SK-N-DZ (cell line): ENCODE measurements at places on chromosomes 5 and 9.

- no peak for DNase-seq
These were observed 3.0 kb downstream of the ECSCR start for GRCh38 chr5:139459451-139459934.

GRCh38 chr9:72315089-72315509 is 49.9 kb downstream of the ZFAND5 start:
- no peak for DNase-seq

GRCh38 chr5:138068742-138069600 is 14.9 kb upstream of the WNT8A start:
- peak; percentile 63 for DNase-seq

GRCh38 chr5:65198456-65199120 is 283.1 kb downstream of the ADAMTS6 start:
- DNase-seq: no peak

GRCh38 chr9:128684325-128685199 is 4.5 kb upstream of the SET start:
- DNase-seq: peak; percentile 69

- DNase-seq: no peak
These were observed 18.1 kb downstream of the LPCAT1 start for GRCh38 chr5:1505506-1506241.

DNA sequence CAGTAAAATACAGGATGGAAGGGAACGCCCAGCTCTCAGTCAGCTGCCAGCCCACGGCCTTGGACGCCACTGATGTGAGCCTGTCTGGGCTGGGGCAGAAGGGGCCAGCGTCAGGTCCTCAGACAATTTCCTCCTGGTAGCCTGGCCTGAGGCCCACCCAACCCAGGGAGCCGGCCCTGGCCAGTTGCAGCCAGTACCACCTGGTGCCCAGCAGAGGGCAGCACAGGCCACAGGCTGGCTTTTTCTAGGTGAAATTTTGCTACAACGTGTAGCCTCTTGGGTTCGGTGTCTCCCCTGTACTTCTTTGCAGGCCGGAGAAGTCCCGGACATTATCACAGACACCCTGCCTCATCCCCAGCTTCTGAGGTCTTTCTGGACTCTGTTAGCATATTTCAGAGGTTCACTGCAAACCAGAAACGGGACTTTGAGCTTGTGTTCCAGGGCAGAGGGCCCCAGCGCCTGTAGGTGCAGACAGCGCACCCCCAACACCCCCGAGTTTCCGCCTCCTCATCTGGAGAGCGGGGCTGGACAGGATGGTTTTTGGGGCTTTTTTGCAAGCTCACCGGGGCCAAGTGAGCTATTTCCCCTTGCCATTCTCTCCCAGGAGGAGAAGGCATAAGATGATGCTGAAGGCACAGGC is 45.9 kb upstream of the KCNMB1 start:
- DNase-seq: peak; percentile 45

DNA sequence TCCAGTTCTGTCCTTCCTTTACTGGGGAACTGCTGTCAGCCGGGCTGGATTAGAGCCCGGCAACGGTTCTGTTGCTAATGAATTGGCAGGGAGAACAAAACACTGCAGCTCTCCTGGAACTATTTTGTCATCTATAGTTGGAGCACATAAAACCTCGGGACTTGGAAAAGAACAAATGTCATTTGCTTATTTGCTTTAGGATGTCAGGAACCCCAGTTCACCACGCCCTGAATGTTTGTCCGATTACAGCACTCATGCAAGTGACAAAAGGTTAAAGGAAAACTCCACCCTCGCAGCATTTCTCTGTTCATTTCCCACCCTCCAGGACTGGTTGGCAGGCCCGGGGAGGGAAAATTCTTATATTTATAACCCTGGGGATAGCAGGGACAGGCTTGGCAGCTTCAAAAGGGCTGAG is 66.4 kb upstream of the PLPP1 start:
- no peak for DNase-seq

DNA sequence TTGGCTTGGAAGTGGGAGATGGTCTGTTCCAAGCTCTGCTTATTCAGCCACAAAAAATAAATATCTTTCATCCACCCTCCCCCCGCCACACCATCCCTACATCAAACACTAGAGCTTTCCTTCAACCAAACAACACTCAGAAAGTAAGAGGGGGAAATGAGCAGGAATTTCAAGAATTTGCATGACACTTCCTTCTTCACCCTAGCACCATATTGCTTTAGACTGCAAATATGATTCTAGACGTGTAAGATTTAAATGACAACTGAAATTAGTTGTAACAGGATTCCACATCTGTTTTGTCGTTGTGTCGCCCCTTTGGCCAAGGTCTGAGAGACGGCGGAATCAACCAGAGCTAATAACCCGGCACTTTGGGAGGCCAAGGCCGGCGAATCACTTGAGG is 88.5 kb downstream of the NDFIP1 start:
- DNase-seq: no peak

DNA sequence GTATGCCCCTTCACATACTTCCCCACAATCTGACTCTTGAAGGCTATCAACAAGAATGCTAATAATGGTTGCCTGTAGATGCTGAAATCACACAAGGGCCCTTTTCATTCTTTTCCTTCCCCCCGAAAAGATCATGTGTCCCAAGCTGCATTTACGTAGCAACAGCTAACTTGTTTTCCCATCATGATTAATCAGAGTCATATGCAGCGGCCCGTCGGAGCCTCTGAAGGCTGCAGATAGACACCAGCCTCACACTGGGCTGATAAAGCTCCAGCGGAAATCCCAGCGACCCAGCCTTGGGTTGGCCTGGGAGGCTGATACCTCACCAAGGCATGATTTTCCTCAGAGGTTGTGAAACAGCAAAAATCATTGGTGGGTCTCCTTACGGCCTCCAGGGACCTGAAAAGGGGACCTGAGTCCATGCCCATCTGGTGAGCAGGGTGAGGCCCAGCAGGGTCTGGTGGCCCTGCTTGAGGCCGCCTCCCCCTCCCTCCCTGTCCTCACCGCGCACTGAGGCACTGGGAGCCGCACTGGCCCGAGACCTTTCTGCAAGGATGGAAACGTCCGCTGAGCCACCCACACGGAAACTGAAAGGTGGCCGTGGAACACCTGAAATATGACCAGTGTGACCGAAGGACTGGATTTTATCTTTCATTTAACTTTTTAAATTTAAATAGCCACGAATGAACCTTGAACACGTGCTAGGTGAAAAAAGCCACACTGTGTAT is 114.2 kb upstream of the PHYKPL start:
- no peak for DNase-seq

DNA sequence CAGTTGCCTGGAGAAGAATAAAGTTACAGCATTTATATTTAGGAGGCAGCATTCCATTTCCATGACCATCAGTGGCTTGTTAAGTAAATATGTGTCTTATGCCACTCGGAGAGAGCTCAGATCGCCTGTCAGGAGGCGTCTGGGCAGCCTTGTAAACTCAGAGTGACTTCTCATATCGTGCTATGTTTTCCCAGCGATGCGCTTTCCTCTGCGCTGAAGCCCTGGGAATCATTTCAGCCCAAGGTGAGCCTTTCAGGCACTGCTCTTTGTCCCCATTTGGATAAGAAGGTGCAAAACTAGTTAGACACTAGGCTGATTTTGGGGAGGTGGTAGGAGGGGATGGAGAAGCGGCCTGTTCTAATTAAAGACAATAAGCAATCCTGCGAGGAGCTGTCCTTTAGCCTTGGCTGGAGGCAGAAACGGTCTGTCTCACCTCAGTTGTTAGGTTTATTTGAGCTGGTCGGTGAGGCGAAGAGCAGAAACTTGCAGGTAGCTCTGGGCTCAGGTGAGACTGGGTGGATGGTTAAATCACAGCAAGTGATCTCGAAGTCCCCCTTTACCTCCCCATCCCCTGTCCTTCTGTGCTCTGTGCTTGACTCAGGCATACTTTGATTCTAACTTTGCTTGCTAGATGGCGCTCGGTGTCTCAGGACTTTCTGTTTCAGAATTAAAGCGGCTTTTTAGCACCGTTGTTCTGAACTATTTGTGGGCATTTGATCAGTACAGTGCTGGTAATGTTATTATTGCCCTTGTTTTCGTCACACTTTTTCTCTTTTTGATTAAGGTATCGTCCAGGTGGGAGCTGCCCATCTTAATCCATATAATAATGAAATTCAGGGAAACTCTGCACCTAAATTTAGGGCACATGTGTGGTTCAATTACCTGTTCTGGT is 24.6 kb downstream of the NR2F1 start:
- peak; percentile 60 for DNase-seq

- DNase-seq: no peak
These were observed 94.0 kb downstream of the SMARCA2 start for GRCh38 chr9:2109069-2109650.

- DNase-seq: no peak
These were observed 455.2 kb downstream of the DTWD2 start for GRCh38 chr5:118533156-118533555.

DNA sequence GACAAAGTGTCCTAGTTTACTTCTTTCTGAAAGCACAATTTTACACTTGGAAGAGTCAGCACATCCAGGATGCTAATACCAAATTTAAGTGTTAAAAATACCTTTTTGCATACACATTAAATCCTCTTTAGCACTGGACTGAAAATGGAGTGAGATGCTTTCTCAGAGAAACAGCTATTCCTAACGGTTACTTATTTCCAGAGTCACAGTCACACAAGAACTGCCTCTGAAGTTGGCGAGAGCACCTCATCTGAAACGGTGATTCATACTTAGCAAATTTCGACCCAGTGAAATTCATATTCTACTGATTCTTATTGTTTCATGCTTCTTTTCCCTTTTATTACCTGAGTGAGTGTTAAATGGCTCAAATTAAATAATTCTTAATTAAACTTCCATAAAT is 12.2 kb downstream of the CDH18 start:
- no peak for DNase-seq

DNA sequence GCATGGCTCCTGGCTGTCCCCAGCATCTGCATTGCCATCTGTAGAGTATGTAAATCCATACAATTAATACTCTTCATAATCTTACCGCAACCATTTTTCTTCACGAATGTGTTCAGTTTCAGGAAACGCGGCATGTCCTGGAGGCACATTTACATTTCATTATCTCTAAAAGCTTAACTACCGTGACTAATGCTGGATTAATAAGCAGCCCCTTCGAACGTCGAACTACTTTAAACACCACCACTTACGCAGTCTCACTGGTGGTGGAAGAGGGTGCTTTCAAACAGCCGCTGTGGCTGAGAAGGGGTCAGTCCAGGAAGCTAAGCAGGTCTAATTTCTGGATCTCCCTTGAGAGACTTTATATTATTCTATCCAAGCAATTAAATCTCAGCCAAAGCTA is 85.6 kb downstream of the C5orf15 start:
- DNase-seq: no peak

DNA sequence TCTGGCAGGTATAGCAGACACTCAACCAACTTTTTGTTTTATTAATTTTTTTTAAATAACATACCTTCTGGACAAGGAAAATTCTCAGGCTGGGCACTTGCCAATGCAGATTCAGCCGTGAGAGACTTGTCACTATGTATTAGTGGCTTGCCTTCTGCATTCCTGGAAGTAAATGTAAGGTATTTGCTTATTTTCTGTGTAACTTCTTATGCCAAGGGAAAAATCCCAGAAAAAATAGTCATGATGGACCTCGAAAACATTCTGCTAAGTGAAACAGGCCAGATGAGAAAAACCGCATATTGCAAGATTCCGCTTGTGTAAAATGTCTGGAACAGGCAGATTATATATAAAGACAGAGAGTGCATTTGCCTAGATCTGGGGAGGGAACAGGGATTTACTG is 260.3 kb upstream of the DAPK1 start:
- no peak for DNase-seq

DNA sequence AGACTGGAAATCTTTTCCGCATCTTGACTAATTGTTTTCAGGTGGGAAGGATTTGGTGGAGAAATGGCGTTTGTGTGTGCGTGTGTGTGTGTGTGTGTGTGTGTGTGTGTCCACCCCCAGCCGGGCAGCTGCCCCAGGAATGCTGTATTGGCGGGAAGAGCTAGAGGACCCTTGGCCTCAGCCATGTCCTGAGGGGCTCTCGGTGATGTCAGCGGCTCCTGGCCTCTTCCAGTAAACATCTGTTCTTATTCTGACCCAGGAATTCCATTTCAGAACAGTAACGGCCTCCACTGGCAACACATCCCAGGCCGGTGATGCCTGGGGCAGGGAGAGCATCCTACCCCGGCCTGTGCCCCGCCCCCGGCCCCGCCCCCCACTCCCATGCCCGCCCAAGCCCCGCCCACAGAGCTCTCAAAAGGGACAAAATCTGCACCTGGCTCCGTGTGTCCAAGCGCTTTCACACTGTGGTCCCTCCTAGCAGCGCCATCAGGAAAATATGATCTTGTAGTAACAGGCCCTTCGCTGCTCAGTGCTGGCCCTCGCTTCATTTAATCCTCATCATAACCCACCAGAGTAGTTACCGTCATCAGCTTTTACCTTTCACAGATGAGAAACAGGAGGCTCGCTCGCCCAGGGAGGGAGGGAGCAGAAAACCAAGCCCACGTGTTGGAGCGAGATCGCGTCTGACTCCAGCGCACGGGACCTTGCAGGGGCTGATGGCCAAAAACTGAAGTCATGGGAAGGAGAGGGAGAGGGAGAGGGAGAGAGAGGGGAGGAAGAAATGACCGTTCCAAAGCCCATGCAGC is 18.9 kb downstream of the ADAMTS2 start:
- DNase-seq: no peak

DNA sequence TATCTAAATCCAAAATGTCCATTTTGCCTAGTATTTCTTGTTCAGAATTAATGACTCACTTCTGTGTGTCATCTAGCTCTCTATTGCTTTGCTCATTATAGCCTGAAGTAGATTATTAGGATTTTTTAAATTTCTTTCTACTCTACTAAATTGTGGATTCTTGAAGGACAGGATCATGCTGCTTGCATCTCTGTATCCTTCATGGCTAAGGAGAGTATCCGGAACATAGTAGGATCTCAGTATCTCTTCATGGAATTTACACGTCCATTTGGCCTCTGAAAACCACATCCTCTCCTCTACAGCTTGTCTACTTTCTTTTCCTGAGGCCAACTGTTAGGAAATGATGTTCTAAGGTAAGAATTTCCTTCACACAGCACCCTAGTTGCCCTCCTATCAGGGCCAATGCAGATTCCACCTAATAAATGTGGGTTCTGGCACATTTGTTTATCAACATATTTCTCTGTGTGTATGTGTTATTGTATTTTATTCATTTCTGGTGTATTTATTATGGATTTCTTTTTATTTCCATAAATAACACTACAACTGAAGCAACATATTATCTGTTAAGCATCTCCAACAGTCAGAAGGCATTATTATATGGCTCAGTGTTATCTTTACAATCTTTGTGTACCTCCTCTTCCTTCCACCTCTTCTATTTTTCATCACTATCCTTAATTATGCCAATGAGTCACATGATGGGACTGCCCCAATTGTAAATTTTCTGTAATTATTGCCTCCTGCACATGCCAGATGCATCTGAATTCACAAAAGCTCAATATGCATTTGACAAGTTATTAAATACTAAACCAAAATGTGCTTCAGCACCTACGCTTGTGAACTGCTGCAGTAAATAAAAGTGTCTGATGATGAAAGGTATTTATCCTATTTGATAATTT is 557.8 kb upstream of the TLE4 start:
- DNase-seq: no peak

- no peak for DNase-seq
These were observed 479.5 kb downstream of the SPATA31A7 start for GRCh38 chr9:61669352-61669751.

GRCh38 chr5:88452820-88453219 is 184.2 kb upstream of the TMEM161B start:
- no peak for DNase-seq

GRCh38 chr5:102762562-102763227 is 7.6 kb downstream of the PAM start:
- no peak for DNase-seq
